Activated naive CD8-positive, alpha-beta T cell treated with anti-CD3 and anti-CD28 coated beads, Interleukin-2, amount 50 U/mL, for 24 hours (primary cell): ENCODE measurements at places on chromosomes 2 and 18.

GRCh38 chr2:98099939-98100743 lies 13.2 kb downstream of the VWA3B start:
- DNase-seq = no peak

- no peak for DNase-seq
These were observed 338.6 kb downstream of the STK39 start for GRCh38 chr2:167908786-167909185.

- DNase-seq = no peak
These were observed 101.0 kb downstream of the ALPK2 start for GRCh38 chr18:58527952-58528287.

GRCh38 chr2:111118981-111119821 lies 1.5 kb upstream of the BCL2L11 start:
- peak; percentile 52 for DNase-seq

DNA sequence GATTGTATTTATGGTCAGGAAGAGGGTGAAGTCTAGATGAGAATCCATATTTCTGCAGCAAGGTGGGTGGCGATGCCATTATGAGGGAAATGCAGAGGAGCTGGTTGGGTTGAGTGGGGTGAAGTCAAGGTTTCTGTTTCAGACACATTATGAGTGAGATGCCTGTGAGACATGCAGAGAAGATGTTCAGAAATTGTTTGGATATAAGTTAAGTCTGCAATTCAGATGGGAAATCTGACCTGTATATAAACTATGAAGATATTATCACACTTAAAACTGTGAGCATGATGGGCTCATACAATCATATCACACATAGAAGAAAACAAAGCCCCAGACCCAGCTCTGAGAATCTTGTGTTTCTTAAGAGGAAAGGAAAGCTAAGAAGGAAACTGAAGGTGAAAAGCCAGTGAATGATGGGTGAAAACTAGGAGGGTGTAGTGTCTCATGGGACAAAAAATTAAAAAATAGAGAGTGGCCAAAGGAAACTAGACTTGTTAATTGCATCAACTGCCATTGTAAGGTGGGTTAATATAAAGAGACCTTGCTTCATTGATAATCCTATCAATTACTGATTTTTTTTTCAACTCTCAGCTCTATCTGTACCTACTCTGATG lies 14.2 kb downstream of the GALNT5 start:
- DNase-seq = no peak

DNA sequence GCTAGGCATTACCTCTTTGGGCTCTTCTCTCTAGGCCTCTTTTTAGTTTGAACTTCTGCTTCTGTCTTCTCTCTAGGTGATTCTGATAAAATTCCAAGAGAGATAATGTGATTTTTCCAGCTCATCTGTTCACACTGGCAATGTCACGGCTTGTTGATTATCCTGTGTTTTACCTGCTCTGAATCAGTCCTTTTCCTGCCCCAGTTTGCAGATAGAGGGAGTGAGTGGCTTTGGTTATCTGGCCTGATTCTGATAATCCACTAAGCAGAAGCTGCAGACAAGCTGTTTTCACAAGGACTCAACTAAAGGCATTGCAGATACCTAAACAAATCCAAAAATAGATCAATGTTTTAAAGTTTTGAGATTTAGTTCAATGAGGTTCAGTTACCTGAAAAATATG lies 111.9 kb downstream of the DCC start:
- DNase-seq = no peak

DNA sequence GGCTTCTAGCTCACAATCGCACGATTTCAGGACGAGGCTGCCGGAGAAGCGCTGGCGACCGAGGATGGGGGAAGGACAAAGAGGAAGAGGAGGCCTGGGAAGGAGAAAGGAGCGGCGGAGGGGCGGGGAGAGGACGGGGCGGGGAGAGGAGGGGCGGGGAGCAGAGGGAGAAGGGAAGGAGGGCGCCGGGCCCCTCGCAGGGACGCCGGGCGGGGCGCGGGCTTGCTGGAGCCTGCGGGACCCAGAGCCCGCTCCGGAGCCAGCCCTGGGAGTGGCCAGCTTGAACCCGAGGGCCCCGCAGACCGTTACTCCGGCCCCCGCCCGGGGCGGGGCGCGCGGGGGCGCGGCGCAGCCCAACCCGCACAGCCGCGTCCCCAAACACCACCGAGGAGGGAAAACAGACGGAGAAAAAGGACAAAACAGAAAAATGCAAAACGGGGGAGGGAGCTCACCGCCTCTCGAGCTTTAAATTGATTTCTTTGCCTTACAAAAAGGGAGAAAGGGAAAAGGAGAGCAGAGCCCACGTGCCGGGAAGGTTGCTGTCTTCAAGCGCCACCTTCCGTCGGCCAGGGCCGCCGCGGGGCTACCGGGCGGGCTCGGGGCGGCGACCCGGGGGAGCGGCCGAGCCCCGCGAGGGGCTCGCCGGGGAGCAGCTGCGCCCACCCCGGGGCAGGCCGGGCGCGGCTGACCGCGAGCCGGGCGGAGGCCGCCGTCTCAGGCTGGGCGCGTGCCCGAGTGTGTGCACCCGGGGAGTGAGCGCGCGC lies 781 bp upstream of the SOX11 start:
- DNase-seq = no peak

- no peak for DNase-seq
These were observed 63.9 kb downstream of the SPRED2 start for GRCh38 chr2:65368468-65368867.

- no peak for DNase-seq
These were observed 55.7 kb upstream of the CYP1B1 start for GRCh38 chr2:38131676-38132075.

DNA sequence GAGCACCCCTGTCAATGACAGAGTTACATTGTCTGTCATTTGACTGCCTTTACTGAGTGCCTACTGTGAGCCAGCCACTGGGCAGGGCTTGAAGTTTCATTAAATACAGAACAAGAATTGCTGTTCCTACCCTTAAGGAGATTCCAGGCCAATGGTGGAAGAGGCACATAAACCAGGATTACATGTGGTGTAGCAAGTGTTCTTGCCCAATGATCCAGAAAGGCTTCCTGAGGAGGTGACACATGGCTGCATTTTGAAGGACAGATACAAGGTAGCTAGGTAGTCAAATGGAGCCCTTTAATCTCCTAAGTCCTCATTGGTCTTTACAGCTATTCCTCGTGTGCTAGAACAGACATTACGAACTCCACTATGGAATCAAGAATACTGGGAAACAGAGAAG lies 312.7 kb downstream of the ETAA1 start:
- DNase-seq = no peak

GRCh38 chr18:52615943-52616342 lies 275.9 kb downstream of the DCC start:
- no peak for DNase-seq

DNA sequence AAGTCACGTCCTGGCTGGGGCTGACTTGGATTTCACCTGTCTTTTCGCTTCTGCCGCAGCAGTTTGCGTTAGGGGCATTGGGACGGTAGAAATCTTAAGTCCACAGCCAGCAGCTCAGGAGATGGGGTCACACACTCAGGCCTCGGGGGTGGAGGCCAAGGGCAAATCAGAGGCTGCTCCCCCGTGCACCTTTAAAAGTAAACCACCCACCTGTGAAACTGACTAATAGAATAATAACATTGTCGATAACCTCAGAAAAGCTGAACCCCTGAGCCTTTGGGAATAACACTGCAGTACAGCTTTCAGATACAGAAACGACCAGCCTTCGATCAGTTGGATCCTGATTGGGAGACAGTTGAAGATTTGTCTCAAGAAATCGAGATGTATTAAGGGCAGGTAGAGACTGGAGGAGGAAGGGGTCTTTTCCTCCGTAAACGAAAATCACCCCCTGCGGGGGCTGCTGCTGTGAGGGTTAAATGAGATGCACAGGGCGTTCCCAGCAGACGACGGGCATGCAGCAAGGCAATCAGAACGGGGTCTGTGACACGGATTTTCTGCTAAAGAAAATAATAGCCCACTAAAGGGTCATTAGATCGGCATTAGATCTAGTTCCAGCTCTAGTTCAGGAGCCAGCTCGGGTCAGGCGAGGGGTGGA lies 16.4 kb upstream of the NFATC1 start:
- DNase-seq = no peak

DNA sequence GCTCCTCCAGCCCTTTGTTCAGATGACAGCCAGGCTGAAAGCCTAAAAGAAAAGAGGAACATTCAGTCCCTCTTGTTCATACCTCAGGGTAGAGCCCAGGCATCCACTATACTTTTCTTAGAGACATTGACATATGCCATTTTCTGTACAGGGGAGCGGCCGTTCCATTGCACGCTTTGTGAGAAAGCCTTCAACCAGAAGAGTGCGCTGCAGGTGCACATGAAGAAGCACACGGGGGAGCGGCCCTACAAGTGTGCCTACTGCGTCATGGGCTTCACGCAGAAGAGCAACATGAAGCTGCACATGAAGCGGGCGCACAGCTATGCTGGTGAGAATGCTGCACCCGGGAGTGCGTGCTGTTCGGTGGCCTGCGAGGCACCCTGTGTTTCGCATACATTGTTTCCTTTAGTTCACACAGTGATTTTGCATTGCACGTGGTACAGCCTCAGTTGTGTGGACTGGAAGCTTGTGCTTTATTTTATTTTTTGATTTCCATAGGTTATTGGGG lies 138.2 kb downstream of the ZNF236 start:
- DNase-seq = no peak

GRCh38 chr18:63987743-63988142 lies 17.9 kb downstream of the SERPINB8 start:
- DNase-seq = no peak

GRCh38 chr2:25305775-25306174 lies 36.0 kb downstream of the DNMT3A start:
- DNase-seq = no peak

- no peak for DNase-seq
These were observed 79.1 kb upstream of the DLX2 start for GRCh38 chr2:172181840-172182239.

- DNase-seq = peak; percentile 3
These were observed 817 bp downstream of the DSC2 start for GRCh38 chr18:31101183-31102024.

DNA sequence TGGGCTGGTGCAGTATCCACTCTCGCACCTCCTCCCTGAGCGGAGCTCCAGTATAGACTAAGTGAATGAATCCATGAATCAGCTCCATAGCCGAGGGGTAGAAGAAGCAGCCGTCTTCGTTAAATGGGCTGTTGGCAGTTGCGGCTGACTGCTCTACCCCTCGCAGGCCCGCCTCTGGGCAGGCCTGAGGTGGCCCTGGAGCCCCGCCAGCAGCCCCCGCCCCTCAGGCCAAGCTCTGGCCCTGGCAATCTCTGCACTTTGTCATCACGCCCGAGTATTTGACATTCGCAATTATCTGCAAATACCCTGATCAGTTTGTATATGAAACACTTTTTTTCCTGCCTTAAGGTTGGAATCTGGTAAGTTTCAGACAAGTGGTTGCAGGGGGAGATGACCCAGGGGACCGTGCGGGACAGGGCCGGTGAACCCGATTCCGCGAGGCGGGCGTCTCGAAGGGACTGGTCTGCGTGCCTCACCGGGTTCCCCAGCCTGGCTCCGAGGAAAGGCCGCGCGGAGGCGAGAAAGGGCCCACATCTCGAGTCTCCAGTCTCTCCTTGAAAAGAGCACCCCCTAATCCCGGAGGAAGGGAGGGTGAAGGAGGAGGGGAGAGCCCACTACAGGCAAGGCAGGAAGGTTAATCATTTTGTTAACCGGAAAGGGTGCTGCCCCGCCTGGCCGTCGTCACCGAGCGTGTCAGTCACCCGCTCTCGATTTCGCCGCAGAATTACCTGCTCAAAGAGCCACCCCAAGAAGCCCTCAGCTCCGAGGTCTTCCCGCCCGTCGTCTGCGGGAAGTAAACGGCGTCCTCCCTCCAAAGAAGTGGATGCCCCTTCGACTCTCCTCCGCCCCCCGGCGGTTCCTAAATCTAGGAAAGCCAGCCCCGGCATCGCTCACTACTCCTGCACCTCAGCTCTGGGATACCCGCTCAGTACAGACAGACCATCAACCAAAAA lies 11.1 kb upstream of the SATB2 start:
- no peak for DNase-seq
